Renal pelvis (tissue), 12 donors: ENCODE measurements at places on chromosomes 16 and 17. TPM values are rescaled to one million over a fixed set of nuclear protein-coding genes. Genes with fewer than 3 reads are reported as not detected.

The MIEF2 gene
- polyA plus RNA-seq: 19.2 TPM

The UMOD gene
- polyA plus RNA-seq: 99.8 TPM

The PERCC1 gene
- not detected for polyA plus RNA-seq

The GNAO1 gene
- polyA plus RNA-seq: 6.3 TPM

The CSH2 gene
- polyA plus RNA-seq: not detected

The CA5A gene
- polyA plus RNA-seq: 0.17 TPM

The LIMD2 gene
- 34.9 TPM for polyA plus RNA-seq

The VMO1 gene
- polyA plus RNA-seq: 0.65 TPM

The KIFC3 gene
- polyA plus RNA-seq: 91.4 TPM

The CCL1 gene
- not detected for polyA plus RNA-seq

The HS3ST3B1 gene
- 25.2 TPM for polyA plus RNA-seq

The SLC6A2 gene
- 0.25 TPM for polyA plus RNA-seq

The SOX8 gene
- 5.1 TPM for polyA plus RNA-seq

GRCh38 chr17:73268582-73269328, 7.1 kb upstream of the CPSF4L start:
- no peak for DNase-seq

- no peak for DNase-seq
Observed at GRCh38 chr17:7839876-7840261, 5.9 kb downstream of the KDM6B start.

DNA sequence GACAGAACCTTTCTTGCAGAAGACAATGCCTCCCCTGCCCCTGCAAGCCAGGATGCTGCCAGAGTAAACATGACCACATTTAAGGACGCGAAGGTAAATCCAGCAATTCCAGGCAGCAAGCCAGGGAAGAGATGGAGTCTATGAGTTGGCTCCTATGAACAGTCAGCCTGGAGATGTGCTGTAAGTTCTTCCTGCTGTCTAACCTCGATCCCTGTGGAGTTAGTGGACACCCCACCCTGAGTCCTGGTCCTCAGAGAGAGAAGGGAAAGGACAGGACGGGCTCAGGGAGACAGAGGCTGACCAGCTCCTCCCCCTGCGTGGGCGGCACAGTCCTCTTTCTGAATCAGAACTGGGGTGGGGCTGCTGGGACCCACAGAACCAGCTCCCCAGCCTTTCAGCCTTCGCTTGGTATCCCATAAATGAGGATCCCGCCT, 24.9 kb downstream of the CDC42EP4 start:
- no peak for DNase-seq

DNA sequence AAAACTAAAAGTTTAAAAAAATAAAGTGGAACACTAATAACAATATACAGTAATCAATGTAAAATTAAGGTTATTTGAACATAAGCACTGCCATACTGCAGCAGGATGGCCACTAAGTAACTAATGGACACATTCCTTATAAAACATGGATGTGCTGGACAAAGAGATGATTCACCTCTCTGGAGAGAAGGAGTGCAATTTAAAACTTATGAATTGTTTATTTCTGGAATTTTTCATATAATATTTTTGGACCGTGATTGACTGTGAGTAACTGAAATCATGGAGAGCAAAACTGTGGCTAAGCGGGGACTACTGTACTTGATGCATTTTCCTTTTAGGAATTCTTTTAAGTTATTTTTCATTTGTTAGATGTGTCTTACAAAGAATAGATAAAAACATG, 21.8 kb downstream of the CBFB start:
- no peak for DNase-seq

GRCh38 chr16:73202161-73202729, 154.3 kb upstream of the ZFHX3 start:
- no peak for DNase-seq

- no peak for DNase-seq
Observed at GRCh38 chr17:54976316-54976715, 7.8 kb downstream of the STXBP4 start.

- no peak for DNase-seq
Observed at GRCh38 chr16:86818671-86819532, 240.6 kb downstream of the FOXL1 start.

DNA sequence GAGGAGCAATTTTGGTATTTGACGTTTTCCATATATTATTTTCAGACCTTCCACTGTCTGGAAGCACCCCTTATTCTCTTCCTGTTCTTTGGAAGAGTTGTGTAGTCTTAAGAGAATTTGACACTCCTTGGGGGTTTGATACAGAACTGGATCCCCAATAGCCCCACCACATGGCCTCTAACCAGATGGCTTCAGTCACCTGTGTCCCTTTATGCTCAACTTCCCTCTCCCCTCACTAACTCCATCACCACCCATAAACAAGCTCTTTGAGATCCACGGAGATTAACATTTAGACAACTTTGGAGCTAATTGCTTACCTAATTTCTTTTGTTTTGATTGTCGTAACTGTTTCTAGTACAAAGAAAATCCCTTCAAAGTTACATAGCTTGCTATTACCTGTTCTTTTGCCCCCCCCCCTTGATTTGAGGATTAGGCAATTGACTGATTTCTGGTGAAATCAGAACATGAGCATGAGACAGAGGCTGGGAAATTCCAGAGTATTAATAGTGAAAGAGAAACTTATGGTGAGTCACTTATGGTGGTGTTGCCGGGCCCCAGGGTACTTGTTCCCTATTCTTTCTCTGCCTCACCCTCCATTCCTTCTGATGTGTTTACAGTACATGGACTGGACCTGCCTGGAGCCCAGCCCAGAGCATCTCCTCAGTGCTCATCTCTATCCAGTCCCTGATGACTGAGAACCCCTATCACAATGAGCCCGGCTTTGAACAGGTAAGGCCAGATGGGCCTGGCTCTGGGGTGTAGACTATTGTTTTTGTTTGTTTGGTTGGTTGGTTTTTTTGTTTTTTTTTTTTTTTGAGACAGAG, 7.5 kb downstream of the UBE2Z start:
- no peak for DNase-seq

- no peak for DNase-seq
Observed at GRCh38 chr16:20950294-20950693, 49.7 kb downstream of the LYRM1 start.

GRCh38 chr17:48615047-48615962, at the start of gene HOXB8:
TSS of gene HOXB8 (minus strand) at chr17:48615292. CDS start at chr17:48614704, 588 bp downstream.
- DNase-seq: no peak

- no peak for DNase-seq
Observed at GRCh38 chr16:84048871-84049270, 6.3 kb upstream of the SLC38A8 start.

DNA sequence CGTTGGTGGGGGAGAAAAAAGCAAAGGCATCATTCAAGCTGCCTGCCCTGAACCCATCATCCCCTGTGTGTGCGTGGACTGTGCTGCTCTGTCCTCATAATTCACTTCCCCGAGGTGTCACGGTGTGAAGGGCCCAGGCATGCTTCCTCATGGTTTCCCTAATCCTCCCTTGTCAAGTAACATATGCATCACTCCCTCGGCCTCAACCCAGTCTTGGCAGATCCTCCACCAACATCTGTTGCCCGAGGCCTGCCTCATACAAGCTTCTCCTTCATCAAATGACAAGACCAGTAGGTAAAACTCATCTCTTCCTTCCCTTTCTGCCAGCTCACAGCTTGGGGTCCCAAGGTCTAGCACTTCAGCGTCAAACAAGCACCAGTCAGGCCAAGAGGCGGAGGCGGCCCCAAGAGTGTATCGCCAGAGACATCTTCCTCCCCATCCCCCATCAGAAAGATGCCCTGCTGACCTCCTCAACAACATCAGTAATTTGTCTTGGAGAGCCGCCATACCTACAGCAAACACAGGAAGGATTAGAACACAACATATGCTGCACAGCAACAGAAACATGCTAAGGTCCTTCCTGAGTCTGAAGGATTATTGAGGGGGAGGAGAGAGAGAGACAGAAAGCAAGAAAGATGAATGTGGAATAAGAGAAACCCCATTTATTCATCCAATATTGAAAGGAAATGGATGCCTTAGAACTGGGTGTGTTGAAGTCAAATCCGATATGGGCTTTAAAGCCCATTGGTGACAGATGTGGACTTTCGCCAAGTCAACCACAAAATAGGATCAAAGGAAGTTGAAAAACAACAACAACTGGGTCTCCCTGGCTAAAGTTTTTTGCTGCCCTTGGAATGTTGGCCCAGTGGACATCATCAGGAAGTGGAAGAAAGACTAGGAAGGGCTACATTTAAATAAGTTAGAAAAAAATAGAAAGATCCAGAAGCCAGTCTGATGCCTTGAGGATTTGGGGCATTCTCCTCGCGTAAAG, 38.4 kb downstream of the SOX9 start:
- DNase-seq: no peak

DNA sequence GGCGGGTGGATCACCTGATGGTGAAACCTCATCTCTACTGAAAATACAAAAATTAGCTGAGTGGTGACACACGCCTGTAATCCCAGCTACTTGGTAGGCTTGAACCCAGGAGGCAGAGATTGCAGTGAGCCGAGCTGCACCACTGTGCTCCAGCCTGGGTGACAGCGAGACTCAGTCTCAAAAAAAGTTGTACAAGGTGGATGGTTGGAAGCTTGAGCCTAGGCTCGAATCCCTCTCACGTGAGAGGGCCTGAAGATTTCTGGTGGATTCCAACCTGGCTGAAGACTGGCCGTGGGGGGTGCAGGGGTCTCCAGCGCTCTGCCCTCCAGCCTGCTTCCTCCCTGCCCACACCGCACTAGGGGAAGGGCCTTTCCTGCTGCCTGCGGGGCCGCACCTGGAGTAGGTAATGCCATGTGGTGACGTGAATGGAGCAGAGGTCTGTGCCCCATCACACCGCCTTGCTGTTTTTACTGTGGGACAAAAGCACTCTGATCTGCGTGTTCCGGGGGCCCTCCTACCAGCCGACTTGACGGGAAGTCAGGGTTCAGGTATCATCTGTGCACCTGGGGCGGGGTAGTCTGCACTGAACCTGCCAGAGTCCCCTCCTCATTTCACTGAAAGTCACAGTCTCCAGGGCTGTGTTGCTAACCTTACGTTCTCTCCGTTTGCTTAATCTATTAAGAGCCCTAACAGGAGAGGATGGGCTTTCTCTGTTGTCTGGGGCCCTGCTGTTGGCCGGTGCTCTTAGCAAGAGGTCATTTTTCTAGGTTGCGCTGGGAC, 4.2 kb downstream of the RPL13 start:
- no peak for DNase-seq

- DNase-seq: no peak
Observed at GRCh38 chr17:66016231-66016630, 175.7 kb downstream of the CEP112 start.

DNA sequence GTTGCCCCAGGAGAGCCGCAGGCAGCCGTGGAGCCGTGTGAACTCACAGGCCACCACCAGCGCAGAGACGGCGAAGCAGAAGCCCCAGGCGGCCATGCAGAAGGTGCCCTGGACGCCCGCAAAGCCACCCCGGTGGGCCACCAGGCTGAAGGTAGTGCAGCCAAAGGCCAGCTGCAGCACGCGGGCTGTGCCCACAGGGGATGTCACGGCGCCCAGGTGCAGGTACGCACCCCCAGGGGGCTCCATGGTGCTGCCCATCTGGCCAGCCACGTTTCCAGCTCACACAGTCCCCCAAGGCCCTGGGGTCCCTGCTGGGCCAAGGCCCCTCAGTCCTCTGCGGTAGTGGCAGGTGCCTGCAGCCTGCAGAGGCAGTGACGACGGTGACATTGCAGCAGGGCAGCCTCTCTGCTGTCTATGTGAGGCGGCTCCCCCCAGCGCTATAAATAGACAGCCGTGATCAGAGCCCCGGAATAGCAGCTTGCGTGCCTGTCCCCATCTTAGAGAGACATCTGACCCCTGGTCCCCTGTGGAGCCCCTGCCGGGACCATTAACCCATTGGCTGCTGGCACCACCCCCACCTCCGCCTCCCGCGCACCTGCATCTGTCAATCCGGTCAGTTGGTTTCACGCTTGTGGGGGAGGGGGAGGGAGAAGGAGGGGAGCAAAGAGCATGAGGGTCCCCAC, 4.5 kb upstream of the PYCR1 start:
- DNase-seq: no peak

DNA sequence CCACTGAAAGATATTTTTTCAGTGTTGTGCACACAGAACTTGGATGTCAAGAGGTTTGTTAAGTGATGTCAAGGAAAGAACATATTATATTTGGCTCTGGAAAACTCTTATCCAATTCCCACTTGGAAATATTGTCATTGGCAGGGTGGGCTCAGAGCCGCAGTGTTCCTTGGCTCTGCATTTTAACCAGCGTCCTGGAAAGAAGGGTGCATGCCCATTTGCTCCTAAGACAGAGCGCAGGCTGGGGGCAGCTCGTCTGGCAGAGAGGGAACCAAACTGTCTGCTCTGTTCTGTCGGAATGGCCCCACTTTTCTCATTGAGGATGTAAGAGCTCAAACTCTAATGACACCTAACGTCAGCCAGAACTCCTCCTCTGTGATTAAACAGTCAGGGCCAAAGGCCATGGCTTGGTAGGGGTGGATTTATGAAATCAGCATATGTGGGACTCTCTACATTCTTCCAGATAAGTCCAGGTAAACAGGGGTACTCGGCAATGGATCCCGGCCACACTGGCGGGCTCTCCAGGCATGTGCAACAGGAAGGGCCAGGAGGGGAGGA, 18.0 kb downstream of the SLC47A1 start:
- DNase-seq: no peak

DNA sequence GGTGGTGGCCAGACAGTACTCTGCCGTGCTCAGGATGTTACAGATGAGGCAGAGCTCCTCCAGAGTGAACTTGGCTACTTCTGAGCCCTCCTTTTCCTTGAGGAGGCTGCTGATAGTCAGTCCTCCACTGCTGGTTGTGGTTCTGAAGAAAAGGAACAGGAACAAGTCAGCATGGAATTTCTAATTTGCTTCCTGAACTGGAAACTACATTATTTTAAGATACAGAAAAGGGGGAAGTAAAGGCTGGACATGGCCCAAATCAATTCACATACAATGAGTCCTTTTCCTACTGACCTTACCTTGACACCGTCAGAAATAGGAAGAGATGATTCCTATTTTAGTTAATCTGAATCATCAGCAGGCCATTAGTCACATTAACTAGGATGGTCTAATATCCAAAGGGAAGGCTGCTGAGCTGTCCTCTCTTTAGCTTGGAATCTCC, 154.2 kb downstream of the VPS53 start:
- DNase-seq: no peak

DNA sequence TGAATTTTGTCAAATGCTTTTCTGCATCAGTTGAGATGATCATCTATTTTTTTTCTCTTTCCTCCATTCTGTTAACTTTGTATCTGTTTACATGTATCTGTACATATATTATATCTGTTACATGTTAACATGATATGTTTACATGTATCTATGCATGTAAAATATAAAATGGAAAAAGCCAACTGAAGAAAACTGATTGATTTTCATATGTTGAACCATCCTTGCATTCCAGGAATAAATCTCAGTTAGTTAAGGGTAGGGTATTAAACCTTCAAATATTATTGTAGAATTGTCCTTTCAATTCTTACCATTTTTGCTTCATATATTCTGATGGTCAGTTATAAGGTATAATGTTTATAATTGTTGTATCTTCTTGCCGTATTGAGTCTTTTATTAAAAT, 336.1 kb downstream of the ZFHX3 start:
- DNase-seq: no peak
